Ascending aorta (tissue), 2 donors: ENCODE measurements at places on chromosomes 2 and 18.

- peak; percentile 79 for DNase-seq
Observed at GRCh38 chr2:24855726-24856125, 62.5 kb downstream of the CENPO start.

GRCh38 chr18:56709463-56709862, 58.3 kb downstream of the WDR7 start:
- DNase-seq, result no peak

- DNase-seq, result no peak
Observed at GRCh38 chr2:197889041-197889440, 84.6 kb downstream of the PLCL1 start.

- no peak for DNase-seq
Observed at GRCh38 chr2:241279413-241279812, 36.1 kb downstream of the HDLBP start.

DNA sequence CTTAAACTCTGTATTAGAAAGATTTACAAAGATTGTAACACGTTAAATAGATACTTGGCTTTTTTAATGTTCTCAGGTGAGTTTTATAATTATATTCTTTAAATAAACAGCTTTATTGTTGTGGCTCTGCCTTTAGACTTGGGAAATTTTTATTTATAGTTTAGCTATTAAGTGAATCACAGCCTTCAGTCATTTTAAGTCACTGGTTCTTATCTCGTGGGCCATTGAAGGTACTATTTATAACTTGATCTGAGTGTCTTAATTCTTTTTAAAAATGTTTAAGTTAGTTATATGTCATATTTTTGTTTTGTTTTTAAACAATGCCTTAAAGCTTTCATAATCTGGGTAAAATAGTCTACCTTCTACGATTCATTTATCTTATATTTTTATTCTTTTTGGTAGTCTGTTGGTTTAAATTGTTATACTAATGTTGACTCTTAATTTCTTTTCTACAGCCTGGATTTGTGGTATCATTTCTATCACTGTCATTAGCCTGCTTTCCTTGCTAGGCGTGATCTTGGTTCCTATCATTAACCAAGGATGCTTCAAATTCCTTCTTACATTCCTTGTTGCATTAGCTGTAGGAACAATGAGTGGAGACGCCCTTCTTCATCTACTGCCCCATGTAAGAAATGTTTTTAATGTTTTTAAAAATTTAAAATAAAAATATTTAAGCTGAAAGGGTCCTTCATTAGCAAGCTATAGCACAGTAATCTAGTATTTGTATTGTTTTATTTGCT, 49.3 kb downstream of the SLC39A10 start:
- no peak for DNase-seq

DNA sequence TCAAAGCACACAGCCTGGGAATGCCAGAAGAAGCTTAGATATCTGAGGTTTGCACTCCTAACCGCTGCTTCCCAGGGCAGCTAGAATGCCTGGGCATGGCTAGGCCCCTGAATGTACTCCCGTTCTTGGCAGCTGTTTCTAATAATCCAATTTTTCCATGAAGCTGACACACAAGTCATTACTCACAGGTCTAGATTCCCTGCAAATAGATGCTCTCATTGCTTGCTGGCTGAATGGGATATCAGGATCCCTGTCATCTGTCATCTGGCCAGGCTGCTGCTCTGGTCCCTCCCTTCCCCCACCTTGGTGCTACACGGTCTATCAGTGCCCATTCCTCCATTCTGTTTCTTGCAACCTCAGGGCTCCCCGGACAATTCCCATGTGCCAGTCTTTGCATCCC, 40.7 kb upstream of the TEX51 start:
- no peak for DNase-seq

DNA sequence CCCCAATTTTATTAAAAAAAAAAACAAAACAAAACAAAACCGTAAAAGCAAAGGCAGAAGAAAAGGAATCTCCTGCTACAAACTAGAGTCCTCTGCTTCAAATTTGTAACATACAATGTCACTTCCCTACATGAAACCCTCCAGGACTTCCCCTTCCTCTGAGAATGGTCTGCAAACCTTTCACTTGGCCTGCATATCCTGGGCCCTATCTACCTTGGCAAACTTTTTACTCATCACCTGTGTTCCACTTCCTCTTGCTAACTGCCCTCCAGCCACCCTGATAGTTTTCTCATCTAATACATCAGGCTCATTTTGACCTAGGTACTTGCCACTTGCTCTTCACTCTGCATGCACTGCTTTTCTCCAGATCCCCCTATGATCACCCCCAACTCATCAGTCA, 255.5 kb downstream of the ETAA1 start:
- DNase-seq, result no peak

DNA sequence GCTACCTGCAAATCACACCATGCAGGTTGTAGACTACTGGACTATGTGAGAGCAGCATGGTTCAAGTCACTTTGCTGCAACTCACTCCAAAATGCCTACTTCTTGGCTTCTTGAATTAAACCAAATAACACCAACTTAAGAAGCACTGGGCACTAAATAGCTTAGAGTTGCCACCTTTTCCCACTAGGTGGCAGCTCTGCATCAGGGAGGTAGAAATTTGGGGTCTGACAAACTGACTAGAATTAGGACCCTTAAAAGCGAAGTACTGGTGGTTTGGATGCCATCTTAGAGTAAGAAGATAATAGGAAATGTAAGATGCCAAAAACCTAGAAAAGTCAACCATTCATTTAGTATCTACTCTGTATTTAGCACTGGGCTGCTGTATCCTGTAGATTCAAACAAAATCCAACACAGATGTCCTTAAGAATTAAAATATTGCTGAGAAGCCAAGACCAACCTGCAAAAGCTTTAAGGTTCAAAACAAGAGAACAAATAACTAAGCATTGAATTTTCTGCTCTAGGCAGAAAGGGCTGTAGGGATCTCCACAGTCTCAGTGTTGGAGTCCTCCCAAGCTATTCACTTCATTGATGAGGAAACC, 65.5 kb downstream of the CCBE1 start:
- no peak for DNase-seq

- no peak for DNase-seq
Observed at GRCh38 chr2:42652086-42652485, 83.7 kb downstream of the MTA3 start.

- no peak for DNase-seq
Observed at GRCh38 chr2:25757906-25758305, 84.5 kb upstream of the DTNB start.

DNA sequence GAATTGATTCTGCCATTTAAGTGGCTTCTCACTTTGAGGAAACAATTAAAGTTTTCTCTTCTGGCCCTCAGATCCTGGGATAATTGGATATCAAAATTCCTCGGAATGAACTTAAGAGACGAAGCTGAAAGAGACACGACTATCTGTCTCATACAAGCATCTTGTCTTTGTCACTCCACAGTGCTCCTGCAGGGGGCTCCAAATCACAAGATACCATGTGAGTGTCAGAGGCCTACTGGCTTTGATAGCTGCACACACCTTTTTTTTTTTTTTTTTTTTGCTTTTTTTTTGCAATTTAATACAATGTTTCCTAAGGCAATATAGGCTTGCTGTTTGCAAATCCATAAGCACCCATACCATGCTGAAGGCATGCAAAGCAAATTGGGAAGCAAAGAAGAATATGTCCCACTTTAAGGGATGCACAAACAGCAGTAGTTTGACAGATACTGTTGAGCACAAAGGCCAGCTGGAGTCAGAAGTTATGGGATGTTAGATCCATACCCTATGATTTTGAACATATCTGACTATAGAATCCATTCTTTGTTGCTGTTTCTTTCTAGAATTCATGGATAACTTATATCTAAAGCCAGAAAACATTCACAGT, 109.0 kb upstream of the CBLN2 start:
- no peak for DNase-seq

DNA sequence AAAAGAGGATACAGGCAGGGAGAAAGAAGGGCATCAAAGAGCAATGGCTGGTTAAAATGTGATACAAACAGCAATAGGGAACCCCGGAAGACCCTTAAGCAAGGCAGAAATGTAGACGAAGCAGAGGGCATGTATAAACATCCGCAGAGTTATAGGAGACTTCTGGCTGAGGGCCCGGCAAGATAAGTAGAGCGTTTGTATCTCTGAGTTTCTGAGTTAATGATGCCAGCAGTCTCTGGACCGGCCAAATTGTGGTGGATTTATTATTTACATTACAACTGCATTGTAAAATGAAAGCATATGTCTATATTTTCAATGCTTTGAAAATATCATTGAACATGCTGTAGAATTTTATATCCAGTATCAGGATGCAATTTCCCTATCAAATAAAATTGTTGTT, 148.0 kb upstream of the KCTD1 start:
- no peak for DNase-seq

GRCh38 chr2:128250229-128251025, 68.2 kb downstream of the HS6ST1 start:
- no peak for DNase-seq

DNA sequence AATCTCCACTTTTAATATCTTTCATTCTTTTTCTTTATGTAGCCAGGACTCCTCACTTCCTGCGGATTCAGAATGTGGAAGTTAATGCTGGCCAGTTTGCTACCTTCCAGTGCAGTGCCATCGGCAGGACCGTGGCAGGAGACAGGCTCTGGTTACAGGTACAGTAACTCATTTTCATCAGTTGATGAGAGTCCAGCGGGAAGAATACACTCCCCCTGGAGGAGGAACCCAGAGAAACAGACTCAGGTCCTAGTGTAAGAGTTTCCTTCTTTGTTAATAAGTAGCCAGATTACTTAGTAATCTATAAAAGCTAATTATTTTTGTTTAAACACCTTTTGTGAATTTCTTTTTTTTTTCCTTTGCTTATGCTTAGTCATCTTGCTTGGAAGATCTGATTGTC, 359.4 kb downstream of the PTPRM start:
- DNase-seq, result no peak

DNA sequence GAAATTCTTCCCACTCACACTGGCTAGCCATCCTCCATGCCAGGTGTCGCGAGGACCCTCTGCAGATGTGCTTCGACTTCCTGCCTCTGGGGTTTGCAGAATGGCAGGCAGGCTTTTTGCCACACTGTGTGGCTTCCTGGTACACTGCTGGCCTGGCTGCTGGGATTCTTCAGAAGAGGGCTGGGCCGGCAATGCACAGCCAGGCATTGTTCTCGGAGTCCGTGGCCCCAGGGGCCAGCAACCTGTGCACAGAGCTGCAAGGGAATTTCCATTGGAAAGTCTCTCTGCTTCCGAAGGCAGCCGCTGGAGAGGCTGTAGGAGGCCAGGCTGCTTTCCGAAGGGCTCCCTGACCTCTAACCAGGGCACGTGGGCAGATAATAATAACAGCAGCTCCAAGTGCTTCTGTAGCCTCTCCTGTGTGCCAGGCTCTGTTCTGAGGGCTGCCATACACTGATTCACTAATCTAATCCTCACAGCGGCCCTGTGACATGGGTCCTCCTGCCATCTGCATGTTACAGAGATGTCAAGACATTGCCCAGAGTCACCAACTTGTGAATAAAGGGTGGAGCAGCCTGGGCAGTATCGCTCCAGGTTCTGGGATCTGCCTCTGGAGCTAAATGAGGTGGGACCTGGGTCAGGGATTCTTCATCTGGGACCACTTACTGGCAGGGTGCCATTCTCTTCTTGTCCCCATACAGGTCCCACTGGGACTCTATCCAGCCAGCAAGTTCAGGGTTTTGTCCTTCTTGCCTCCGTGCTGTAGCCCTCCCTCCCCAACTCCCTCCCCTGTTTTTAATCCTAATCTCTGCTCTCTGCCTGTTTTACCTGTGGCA, 5.0 kb downstream of the LDLRAD4 start:
- peak; percentile 56 for DNase-seq

DNA sequence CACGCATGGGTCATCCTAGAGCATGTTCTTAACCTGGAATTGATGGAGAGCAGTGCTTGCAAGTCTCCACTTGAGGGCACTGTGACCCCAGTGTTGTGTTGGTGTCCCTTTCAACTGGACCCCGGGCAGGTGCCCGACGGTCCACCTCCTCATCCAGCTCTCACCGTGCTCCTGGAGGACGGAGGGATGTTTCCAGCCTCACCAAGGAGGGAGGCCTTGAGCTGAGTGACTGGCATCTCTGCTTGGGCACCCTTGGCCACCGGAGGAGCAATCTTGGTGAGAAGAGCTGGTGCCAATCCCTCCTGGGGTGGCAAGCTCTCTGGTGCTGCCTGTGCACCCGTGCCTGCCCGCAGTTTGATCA, 45.4 kb upstream of the ASB18 start:
- no peak for DNase-seq

DNA sequence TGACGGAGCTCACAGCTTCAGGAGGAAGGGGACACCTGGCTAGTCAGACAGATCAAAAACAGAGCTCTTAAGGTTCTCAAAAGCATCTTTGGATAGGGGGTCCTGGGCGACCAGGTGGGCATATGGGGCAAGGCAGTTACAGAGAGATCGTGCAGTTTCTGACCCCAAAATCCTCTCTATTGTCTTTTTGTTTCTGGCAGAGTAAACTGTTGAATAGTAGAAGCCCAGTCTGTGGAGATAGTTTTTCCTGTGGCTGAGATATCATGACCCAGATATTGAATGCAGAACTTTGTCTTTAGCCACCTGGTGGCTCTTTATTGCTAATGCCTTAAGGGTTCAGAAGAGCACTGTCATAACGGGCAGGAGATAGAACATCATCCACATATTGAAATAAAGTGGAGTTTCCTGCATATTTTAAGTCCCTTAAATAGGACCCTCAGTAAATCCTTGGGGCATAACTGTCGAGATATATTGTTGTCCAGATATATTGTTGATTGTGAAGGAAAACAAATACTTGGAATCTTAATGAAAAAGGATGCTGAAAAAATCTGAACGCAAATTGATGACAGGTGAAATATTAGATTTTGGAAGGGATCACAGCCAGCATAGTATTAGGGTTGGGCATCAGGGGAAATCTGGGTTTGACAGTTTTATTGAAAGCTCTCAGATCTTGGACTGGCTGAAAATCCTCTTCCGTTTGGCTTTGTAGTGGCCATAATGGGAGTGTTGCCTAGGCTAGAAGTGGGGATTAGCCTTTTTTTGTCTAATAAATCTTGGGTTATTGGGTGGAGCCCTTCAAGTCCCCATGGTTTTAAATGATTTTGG, 14.1 kb upstream of the ZDBF2 start:
- no peak for DNase-seq

DNA sequence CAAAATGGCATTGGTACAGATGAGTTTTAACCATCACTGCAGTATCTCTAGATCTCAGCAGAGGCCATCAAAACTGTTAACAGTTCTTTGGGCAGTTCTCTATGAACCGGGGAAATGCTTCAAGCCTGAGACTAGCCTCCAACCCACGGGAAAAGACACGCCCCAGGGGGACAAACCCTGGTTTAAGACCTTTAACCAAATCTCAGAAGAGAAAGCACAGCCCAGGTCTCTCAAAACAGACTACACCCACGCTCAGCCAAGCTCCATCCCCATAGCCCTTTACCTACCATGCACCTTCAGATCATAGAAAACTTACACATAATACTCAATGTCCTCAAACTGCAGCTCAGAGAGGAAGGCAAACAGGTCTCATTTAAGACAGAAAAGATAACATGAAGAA, 78.3 kb downstream of the TMEM163 start:
- no peak for DNase-seq
